Activated CD8-positive, alpha-beta memory T cell treated with anti-CD3 and anti-CD28 coated beads for 24 hours (primary cell): ENCODE measurements at places on chromosomes 1 and 21.

DNA sequence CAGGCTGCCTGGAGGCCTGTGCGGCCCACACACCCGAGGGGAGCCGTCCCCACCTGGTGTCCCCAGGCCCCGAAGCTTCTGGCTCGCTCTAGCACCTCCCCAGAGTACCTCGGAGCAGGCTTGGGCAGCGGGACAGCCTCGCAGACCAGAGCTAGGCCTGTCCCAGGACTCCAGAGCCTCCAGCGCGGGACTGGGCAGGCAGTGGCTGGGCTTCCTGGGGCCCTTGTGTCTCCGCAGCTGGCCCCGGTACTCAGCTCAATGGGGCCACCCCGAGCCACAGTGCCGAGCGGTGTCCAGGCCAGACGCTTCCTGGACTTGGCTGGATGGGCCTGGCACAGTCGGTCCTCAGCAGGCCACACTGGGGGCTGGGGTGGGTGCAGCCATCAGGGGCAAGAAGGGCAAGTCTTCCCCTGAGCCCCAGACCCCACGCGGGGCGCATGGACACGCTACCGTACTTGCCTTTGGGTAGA is 4.9 kb downstream of the SCNN1D start:
- no peak for DNase-seq

DNA sequence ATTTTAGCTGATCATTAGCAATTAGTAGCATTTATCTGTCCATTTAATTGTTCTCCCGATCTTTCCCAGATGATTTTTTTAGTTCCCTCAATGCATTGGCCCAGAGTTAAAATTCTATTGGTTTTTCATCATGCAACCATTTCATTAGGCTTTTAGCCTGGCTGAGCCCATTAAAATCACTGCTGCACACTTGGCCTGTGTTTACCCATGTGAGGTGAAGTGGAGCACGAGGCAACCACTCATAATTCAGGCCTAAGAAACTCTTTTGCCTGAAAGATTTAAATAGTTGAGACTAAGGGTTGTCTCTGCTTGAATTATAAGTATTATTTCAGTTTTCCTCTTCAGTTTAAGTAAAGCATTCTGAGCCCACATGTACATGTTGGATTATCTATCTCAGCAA is 889.0 kb upstream of the ADGRL4 start:
- no peak for DNase-seq

GRCh38 chr1:68087184-68087583 is 36.8 kb upstream of the DIRAS3 start:
- DNase-seq: no peak

- no peak for DNase-seq
These were observed 34.7 kb upstream of the C1orf115 start for GRCh38 chr1:220655509-220655908.

- peak; percentile 80 for DNase-seq
These were observed 8.6 kb downstream of the FMOD start for GRCh38 chr1:203342192-203342940.

- DNase-seq: no peak
These were observed 6.1 kb upstream of the AK2 start for GRCh38 chr1:33042831-33043230.

GRCh38 chr1:101284622-101285218 is 47.9 kb downstream of the S1PR1 start:
- no peak for DNase-seq

GRCh38 chr1:26351590-26352337 is 2.2 kb downstream of the CRYBG2 start:
- DNase-seq: no peak

DNA sequence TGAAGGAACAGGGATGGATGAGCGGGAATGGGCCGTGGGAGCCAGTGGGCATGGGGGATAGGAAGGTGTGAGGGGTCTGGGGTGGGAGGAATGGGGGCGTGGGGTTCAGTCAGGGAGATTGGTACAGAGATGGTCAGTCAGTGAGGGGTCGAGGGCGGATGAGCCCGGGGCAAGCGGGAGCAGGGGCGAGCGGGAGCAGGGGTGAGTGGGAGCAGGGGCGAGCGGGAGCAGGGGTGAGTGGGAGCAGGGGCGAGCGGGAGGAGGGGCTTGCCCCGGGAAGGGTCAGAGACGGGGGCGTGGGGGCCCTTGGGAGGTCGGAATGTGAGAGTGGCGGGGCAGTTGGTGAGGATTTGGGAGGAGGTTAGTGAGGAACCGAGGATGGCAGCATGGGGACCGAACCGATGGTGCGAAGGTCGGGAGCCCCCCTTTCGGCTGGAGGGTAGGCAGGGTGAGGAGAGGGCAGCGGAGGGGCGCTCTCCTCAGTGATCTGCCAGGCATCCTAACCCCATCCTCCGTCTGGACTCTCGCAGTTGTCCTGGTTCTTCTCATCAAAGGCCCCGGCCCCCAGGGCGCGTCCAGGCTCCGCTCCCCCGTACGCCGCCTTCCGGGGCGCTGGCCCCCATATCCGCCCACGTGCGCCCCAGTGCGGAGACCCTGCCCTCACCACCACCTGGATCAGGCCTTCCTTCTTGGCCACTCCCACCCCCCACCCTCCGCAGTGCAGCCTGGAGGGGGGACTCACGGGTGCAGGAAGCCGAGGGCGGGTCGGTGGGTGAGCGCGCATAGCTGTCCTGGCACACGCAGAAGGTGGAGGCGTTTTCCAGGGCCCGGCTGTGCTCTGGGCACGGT is 11.2 kb downstream of the EPHA10 start:
- DNase-seq: no peak

GRCh38 chr1:77910116-77910515 is 21.7 kb downstream of the NEXN start:
- DNase-seq: no peak

DNA sequence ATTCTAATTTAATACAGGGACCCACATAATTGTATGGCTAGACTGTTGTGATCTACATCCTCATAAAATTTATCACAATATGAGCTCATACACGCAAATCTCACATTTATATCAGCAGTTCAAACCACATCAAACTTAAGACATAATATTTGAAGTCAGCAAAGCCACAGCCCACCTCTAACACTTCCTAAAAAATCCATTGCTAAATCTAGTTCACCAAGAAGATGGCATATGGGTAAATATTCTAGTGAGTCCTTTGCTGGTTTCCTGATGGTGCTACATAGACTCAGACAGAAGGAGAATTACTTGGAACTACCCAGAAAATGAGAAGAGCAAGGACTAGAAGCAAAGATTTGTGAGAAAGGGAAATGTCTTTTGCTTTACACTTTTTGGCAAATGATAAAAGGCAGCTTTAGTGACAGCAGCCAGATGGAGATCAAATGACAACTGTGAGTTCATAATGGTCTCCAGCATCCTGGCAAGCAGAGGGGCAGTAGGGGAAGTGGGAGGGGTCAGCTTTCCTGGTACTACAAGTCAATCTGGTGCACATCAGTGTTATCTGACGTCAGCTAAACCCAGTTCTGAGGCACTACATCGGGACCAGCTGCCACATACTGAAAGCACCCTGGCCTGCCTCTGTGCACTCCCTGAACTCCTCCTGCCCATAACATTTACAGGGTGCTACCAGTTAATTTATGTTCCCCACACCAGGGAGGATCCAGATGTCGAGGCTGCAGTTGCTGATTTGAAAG is 10.6 kb upstream of the GADD45A start:
- no peak for DNase-seq
